ENCODE measurements at places on chromosomes 6 and 20.
A peak's percentile ranks its signal among the peaks of the same experiment; 100 is the strongest.

DNA sequence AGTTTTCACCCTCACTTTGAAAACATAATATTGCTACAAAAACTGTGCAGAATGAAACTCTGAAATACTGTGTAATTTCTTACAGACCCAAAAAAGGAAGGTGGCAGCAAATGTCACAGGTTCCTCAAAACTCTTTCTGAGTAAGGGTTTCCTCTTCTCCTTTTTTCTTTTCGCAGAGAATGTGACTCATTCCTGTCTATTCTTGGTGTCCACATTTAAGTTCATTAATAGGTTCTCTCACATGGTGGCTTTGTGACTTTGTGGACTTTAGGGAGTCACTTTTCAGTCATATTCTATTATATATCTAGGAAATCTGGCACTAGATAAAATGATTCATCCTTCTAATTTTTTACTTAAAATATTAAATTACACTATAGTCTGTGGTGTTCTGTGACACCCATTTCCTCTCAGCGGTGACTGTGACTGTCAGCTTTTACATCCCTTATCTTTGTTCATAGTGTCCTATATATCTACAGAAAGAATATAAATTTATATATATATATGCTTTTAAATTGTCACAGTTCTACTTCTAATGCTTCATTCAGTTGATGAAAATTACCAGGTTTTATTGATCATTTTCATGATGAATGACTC lies 126.8 kb upstream of the HCRTR2 start:
- peak; percentile 95 for DNase-seq

GRCh38 chr20:61801428-61801827 lies 264.3 kb downstream of the TAF4 start:
- no peak for DNase-seq

DNA sequence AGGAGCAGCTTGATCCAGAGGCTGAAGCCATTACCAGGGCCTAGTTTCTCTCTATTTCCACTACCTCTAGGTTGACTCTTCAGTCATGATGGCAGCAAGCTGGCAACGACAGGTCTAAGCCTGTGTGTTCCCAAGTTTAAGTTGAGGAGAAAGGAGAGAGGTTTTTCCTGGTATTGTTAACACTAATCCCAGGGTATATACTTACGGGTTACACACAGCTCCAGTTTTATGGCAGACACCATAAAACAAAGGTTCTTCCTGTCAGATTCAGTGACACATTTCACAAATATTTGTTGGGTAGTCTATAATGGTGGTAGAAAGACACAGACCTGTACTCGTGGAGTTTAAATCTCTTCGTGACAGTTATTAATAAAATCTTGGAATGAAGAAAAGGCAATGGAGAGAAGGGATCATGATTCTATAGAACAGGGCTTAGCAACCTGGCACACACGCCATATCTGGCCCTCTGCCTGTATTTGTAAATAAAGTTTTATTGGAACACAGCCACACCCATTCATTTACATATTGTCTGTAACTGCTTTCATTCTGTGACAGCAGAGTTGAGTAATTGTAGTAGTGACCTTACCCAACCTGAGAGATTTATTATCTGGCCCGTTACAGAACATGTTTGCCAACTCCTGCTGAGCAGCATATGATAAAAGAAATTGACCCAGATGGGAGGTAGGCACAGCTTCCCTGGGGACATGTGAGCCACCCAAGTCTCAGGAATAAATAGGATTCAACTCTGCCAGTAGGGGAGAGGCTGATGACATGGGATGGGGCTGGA lies 323.3 kb downstream of the CDH4 start:
- DNase-seq: no peak

GRCh38 chr20:63009988-63010769 lies 3.4 kb upstream of the BHLHE23 start:
- DNase-seq: no peak

DNA sequence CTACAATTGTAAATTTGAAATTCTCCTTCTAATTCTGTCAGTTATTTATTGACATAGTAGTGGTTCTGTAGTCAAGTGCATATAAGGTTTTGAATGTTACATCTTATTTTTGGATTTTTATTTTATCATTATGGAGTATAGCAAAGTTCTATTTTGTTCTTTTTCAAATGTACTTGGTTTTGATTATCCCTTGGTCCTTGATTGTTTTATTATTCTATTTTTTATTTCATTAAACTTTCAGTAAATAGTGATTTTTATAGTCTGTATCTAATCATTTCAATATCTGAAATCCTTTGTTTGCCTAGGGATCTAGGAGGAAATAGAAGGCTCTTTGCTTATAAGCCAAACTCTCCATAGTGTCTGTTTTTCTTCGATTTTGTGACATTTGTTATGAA lies 87.8 kb downstream of the HFE start:
- no peak for DNase-seq

DNA sequence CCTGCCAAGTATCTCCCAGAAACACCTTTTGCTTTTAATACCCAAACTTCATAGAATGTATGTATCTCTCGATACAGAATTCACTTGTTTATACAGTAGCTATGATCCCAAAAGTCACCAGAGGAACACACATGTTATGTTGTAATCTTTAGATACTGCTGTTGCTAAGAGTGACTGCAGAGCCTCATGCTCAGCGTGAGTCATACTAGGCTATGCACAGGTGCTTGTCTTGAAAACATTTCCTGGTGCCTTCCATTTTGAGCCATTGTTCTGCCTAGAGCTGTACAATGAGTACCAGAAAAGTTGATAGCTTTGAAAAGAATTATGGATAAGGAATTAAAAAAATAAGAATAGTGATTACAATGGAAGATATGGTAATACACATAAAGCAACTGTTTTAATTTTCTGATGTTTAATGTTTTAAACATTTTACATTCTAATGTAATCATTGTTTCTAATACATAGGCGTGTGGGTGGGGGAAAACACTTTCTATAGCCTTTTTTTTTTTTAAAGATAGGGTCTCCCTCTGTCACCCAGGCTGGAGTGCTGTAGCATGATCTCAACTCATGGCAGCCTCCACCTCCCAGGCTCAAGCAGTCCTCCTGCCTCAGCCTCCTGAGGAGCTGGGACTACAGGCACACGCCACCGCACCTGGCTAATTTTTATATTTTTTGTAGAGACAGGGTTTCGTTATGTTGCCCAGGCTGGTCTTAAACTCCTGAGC lies 79.4 kb downstream of the CD24 start:
- peak; percentile 6 for DNase-seq

- no peak for DNase-seq
Measured at GRCh38 chr6:37103169-37104039, 66.5 kb upstream of the PIM1 start.

DNA sequence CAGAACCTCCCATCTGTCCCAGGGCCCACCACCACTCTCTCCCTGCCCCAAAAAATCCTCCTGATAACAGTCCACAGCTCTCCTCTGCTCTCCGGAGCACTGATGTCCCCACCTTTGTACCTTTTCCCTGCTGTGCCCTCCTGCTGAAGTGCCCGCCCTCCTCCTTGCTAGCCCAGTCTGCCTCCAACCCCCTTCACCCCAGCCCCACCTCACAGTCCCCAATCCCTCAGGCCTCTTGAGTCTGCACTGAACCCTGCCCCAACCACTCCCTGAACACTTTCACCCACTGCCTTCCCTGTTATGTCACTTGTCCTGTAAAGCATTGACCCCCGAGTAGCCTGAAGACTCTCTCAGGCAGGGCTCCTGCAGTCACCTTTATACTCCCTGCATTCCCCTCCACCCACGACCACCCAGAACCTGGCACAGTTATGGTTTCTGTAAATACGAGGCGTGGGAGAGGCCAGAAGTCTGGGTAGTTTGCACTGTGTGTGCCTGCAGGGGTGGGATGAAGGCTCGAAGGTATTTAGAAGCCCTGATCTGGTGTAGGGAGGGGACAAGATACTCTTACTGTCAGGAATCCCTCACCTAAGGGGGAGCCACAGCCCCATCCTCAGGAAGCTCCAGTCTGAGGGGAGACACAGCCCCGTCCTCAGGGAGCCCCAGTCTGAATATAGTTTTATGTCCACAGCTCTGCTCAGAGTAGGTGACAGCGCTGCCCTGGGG lies 5.4 kb downstream of the GLP1R start:
- no peak for DNase-seq

DNA sequence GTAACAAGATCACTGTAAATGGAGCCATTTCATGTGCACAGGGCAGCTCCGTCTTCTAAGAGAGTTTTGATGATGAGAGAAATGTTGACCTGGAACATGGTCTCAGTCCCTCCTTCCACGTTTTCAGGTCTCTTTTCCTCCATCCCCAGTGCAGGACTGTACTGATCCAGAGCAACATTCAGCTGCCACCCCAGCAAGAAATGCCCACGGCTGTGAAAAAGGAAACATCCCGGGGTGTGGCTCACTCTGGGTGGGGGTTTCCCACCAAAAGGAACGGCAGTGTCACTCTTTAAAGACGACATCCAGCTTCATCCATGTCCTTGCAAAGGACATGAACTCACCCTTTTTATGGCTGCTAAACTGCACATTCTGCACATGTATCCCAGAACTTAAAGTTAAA lies 92.6 kb downstream of the ERMARD start:
- no peak for DNase-seq

- DNase-seq: no peak
Measured at GRCh38 chr6:90219209-90219985, 77.2 kb downstream of the BACH2 start.

DNA sequence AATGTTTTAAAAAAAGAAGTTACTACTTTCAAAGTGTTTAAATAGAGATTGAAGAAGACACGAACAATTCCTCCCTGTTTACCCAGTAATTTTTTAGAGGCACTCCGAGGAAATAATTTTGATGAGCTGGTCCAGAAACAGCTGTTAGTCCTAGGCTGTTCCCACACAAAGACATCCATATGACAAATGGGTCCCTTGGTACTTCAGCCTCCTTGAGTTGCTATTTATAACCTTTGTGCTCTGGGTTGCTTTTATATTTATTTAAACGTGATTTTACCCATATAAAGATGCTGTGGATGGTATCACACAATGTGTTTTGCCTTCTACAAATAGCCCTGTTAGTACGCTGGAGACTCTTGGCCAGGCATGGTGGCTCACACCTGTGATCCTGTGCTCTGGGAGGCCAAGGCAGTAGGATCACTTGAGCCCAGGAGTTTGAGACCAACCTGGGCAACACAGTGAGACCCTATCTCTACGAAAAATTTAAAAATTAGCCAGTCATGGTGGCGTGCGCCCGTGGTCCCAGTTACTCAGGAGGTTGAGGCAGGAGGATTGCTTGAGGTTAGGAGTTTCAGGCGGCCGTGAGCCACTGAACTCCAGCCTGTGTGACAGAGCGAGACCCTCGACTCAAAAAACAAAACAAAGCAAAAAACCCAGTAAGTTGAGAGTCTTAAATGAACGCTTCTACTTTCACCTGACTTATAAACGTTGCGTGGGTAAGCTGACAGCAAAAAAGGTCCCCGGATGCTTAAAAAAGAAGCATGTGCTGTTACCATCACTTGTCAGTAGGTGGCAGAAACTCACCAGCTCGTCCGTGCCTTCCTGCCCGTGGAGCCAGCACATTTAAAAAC lies 56.9 kb upstream of the ARMH2 start:
- peak; percentile 77 for DNase-seq

GRCh38 chr6:759729-760128 lies 66.8 kb upstream of the EXOC2 start:
- no peak for DNase-seq

- no peak for DNase-seq
Measured at GRCh38 chr6:29620630-29621029, 12.4 kb downstream of the GABBR1 start.
